ENCODE measurements at places on chromosomes 6 and 20.

- DNase-seq, result no peak
Measured at GRCh38 chr20:38167851-38168760, 3.0 kb upstream of the TGM2 start.

DNA sequence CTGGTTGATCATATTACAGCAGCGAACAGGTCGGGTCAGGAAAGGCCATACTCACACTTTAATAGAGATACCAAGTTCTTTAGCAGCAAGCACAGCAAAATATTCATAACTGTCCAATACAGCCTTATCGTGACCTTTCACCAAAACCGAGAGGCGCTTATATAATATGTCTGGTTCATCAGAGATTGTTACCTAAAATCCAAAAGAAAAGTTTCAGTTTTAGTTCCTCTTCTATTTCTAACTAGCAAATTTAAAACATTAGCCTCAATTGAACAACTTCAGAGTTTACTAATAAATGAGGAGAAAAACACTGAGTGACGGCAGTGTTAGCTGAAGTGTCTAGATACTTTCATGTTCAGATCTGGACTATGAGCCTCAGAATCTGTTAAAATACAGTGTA, 5.9 kb downstream of the MRPS10 start:
- peak; percentile 25 for DNase-seq

- no peak for DNase-seq
Measured at GRCh38 chr20:50977066-50978021, 18.7 kb downstream of the MOCS3 start.

- no peak for DNase-seq
Measured at GRCh38 chr6:133741375-133741861, 147.5 kb upstream of the TCF21 start.

DNA sequence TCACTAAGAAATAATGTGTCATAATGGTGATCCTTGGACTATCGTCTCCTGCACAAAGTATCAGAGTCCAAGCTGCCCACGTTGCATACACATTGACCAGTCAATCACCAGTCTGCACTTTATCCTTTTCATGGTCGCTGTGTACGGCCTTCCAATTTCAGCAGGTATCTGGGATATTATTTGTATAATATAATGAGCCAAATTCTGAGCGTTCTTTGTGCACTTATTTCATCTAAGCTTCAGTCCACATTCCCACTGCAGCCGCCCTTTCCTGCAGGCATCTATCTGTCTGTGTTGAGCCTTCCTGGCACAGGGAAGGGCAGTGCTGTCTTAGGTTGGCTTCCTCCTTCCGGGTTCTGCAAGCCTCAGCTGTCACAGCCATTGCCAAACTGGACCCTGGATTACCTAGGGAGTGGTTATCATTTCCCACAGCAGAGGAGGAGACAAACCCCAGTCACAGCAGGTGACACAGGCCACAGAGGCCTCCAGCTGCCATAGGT, 174.3 kb downstream of the TTLL2 start:
- DNase-seq, result no peak

GRCh38 chr6:93584300-93584699, 164.9 kb upstream of the EPHA7 start:
- DNase-seq, result no peak

DNA sequence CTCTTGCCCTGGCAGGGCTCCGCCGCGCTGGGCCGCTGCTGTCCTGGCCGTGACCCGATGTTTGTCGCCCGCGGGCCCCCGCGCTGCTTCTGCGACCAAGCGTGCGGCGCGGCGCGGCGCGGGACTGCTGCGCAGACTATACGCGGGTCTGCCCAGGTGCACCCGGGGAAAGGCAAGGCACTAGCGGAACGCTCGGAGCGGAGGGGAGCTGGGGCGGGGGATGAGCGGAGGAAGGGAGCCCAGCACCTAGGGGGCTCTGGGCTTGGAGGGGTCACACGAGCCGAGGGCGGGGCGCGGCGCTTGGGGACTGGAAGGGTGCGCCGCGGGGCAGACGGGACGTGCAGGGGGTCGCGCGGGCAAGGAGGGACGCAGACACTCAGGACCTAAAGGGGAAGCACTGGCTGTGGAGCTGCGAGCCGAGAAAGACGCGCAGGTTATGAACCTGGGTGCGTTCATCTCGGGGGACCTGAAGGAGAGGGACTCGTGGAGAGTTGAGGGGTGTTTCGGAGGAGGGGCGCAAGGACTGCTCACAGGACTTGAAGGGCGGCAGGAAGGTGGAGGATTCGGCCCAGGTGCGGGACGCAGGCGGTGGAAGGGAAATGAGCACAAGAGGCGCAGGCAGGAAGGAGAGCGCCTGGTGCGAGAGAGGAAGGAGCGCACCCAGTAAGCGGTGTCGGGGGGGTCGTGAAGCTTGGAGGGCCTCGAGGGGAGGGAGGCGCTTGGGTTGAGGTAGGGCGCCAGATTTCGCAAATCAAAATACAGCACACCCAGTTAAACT, 40.8 kb upstream of the ZNFX1 start:
- DNase-seq, result no peak

DNA sequence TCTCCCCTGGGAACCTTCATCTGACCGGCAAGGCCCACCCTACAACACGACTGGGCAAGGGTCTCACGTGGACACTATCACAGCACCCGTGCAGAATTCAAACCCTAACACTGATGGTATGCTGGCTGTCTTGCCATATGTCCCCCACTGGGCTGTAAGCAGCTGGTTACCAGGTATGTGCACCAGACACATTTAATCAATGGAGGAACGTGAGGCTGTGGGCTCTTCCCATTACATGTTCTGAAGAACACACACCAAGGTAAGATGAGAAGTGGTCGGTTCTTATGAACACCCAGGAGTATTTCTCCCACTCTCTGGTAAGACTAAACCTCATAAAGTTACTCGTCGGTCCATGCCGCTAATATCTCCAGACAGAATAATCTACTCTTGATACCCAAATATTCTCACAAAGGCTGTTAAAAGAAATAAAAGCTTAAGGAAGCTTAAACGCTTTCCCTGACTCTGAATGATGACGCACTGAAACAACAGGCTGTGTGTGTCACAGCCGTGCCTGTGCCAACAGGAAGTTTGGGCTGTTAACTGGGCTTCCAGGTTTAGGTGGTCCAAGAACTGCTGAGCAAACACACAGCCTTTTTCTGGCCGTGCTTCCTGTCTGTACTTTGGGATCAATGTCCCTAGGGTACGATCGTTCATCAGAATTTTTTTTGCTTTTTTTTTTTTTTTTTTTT, 75.3 kb downstream of the SLC23A2 start:
- DNase-seq, result no peak

DNA sequence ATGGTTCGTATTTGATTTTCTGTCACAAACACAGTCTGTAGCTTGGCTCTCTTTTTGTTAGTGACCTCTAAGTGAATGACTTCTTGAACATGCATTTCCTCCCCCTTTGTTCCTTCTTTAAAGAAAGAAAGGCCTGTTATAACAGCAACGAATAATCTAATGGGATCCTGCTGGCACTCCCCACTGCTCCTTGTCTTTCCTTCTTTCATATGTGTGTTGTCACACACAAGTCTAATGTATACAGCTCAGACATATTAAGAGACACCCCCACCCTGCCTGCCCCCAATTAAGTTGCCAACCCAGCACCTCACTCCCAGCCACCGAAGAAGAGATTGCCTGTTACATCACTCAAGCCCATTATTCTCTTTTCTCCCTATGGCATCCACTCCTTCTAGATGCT, 4.9 kb upstream of the SAMD5 start:
- no peak for DNase-seq

DNA sequence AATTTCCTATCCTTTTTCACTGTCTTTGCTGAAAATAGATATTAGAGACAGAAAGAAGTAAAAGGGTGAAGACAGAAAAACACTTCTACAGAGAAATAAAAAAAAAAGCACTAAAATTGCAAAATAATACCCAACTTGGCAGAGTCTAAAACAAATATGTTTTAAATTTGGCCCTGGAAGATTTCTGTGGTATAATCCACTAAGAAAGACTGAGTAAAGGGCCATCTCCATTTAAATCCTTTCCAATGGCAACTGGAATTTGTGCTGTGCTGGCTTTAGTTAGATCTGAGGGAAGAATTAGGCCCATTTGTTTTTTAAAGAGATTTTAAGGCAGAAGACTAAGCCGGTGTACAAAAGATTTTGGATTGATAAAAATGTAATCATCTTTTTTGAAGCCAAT, 321.2 kb downstream of the GJA1 start:
- DNase-seq, result no peak

DNA sequence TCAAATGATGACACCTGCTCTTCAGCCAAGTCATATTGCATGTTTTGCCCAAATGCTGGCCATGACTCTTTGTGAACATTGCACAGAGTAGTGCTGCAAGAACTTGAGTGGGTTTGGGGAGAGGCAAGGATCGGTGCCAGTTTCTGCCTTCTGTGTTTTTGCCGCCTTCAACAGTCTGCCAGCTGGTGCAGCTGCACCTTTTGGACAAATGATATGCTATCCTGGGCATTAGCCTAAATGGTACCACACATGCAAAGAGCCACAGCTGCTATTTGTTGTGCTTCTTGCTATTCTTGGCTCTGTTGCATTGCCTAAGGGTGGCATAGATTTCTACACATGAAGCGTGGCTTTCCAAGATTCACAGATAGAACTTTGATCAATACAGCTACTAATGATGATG, 189.0 kb upstream of the CCN2 start:
- DNase-seq, result no peak

- DNase-seq, result no peak
Measured at GRCh38 chr6:122555561-122555960, 54.6 kb upstream of the PKIB start.

DNA sequence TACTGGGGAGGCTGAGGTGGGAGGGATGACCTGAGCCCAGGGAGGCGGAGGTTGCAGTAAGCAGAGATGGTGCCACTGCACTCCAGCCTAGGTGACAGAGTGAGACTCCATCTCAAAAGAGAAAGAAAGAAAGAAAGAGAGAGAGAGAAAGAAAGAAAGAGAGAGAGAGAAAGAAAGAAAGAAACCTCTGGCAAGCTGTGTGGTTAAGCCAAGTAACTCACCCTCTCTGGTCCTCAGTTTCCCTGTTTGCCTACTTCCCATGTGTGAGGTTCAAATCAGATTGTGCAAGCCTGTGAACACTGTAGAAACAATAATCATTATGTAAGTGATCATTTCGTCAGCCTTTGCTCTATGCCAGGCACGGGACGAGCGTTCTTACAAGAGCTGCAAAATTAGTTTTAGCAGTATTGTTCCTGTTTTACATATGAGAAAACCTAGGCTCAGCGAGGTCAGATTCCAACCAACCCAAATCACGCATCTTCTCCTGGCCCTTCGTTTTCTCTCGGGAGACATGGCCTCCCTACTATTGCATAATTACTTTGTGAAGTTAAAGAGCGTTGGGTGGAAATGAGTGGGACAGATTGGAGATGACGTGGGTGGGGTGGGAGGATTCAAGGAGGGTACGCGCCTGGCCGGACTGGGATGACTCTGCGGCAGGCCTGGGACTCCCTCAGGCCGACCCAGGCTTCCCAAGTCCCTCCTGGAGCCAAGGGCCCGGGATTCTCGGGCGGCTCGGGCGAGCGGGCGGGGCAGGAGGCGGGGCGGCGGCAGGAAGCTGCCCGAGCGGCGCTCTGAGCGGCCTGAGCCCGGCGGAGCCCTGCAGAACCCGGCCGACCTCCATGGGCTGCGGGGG, at the start of gene SNX21:
TSS of gene SNX21 (plus strand) at position 770 of the 853 bp plus-strand sequence. CDS start 121 bp downstream, outside the sequence.
- DNase-seq, result no peak

GRCh38 chr20:13251904-13252297, 30.8 kb downstream of the ISM1 start:
- DNase-seq, result no peak

DNA sequence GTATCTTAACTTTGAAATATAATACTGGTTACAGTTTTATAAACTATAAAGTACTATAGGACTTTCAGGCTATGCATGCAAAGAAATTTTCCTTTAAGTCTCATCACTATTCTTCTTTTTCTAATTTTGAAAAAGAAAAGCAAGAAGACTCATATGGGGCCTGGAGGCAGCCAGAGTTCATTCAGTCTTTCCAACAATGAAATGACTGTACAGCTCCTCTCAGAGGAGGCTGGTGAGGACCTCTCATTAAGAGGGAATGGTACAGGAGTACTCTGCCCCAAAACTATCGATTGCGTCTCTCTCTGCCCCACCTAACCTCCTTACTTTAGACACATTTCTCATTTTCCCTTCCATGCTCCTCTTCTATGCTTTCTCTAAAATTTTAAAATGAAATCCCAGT, 66.3 kb downstream of the FILIP1 start:
- no peak for DNase-seq

- DNase-seq, result no peak
Measured at GRCh38 chr20:36632487-36633284, 13.3 kb downstream of the SLA2 start.
